ENCODE measurements at places on chromosomes 4 and X.

GRCh38 chr4:962231-963208 is 10.8 kb downstream of the DGKQ start:
- no peak for DNase-seq

GRCh38 chr4:36761607-36762006 is 480.2 kb downstream of the DTHD1 start:
- no peak for DNase-seq

- no peak for DNase-seq
Observed at GRCh38 chr4:84063619-84064018, 435.5 kb downstream of the NKX6-1 start.

DNA sequence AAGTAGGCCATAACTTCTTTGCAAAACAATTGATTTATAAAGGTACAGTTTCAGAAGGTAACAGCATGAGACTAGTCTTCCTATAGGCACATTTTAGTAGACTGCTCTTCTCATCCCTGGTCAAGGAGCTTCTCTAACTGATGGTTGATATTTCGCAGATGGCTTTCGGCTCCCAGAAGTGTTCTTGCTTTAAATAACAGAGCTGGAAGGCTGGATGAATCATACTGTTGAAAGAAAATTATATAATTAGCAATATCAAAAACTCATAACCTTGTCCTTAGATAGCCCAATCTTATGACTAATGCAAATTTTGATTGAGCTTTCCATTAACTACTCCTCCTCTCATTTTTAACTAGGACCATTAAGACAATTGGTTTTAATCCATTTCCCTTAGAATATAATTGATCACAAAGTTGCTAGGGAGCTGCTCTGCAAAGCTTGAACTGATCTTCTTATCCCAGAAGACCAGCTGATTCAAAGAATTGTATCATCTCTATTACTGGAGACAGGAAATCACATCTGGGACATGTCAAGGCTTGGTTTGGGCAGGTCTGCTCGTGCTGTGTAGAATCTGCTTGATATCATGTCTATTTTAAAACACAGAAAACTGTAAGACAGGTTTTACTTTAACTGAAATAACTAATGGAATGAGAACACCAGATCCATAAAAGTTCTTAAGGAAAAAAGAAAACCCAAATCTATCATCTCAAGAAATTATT is 38.6 kb downstream of the CENPU start:
- DNase-seq = no peak

GRCh38 chr4:87716371-87717265 is 66.5 kb downstream of the DMP1 start:
- no peak for DNase-seq

DNA sequence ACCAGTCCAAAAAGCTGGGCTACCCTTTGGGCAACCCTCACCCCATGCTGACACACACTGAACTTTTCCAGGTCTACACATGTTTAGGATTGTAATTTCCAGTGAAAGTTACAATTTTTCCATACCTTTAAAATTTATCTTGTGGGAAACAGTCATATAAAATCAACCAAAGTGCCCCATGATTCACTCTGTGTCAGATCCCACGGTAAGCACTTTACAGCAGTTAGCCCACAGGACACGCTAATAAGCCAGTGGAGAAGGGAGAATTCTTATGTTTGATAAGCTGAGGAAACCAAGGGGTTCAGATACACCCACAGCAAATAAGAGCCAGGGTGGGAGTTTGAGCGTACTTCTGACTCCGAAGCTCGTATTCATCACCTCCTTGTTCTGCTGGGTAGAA is 72.4 kb upstream of the TBL1X start:
- DNase-seq = no peak

GRCh38 chr4:83258461-83258860 is 26.1 kb downstream of the COQ2 start:
- DNase-seq = no peak

DNA sequence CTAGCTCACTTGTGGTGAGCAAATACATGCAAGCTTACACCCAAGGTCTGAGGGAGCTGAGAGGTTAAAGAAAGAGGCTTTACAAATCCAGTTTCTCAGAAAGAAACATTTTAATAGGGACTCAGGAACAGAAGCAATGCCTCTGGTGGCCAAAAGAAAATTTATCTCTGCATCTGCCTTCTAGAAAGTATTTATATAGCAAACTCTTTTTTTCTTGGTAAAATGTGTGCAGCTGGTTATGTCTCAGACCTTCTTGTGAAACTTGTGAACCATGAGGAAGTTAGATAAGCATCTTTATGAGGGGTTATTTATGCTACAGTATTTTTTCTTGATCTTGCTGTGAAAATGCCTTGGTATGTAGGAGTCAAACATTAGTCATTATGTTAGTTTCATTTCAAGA is 48.5 kb upstream of the CYSLTR1 start:
- peak; percentile 45 for DNase-seq

DNA sequence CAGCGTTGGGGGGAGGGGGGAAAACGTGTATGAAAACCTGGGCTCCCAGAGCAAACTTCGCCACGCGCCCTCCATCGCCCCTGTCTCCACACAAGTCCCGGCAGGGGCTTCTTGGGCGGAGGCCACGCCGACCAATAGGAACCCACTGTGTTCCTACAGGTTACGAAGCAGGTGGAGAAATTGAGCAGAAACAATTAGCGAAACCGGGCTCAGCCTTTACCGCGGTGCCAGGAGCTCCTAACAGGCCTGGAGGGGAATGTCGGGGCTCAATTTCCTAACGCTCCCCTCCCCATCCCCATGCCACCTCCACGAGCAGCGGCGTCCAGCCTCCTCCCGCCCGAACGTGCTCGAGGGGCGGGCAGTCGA is 589 bp upstream of the KIT start:
- DNase-seq = no peak

- no peak for DNase-seq
Observed at GRCh38 chr4:16770710-16771285, 127.6 kb downstream of the LDB2 start.

DNA sequence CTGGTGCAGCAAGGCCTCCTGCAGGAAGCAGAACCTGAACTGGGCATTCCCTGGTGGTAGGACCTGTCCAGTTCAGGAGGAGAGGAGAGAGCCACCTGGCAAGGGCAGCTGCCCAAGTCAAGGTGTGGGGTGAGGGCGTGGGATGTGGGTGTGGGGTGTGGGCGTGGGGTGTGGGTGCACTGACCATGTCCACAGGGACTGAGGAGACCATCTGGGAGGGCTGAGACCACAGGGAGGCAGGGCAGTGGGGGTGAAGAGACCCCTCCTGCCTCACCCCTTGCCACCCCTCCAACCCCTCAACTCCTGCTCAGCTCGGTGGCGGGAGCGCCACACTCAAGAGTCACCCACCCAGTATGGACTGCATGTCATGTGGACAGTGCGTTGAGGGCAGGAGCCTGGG is 117.9 kb downstream of the CPZ start:
- no peak for DNase-seq

DNA sequence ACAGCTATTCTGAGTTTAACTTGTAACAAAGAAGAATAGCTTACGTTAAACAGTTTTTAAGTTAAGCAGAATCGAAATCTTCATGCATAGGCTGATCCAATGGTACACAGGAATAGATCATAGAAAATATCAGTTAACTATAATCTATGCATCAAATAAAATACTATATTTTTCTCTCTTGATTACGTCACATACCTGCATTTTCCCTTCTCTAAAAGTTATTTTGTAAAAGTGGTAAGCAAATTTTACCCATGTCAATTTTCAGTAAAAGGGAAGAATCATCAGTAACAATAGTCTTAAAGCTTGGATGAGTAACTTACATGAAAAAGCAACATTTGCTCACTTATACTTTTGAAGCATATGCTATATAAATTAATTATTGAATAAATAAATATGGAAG is 692.4 kb downstream of the FAT4 start:
- no peak for DNase-seq

DNA sequence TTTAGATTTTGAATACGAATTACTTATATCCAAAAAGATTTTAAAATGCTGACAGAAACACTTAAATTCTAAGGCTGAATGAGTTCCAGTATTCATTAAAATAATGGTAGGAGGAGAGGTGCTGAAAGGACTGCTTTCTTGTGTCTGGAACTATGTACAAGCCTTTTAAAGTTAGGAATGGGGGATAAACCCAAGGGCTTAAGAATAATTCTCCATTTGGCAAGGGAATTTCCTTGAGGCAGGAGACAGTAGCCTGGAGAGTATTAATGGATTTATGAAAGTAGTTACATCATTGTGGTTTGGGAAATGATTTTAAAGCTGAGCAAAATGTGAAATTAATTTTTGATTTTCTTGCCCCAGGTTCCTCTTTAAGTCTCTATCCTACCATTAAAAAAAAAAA is 266.5 kb upstream of the KCNIP4 start:
- no peak for DNase-seq

- DNase-seq = no peak
Observed at GRCh38 chr4:185904381-185904780, 92.4 kb upstream of the SORBS2 start.

DNA sequence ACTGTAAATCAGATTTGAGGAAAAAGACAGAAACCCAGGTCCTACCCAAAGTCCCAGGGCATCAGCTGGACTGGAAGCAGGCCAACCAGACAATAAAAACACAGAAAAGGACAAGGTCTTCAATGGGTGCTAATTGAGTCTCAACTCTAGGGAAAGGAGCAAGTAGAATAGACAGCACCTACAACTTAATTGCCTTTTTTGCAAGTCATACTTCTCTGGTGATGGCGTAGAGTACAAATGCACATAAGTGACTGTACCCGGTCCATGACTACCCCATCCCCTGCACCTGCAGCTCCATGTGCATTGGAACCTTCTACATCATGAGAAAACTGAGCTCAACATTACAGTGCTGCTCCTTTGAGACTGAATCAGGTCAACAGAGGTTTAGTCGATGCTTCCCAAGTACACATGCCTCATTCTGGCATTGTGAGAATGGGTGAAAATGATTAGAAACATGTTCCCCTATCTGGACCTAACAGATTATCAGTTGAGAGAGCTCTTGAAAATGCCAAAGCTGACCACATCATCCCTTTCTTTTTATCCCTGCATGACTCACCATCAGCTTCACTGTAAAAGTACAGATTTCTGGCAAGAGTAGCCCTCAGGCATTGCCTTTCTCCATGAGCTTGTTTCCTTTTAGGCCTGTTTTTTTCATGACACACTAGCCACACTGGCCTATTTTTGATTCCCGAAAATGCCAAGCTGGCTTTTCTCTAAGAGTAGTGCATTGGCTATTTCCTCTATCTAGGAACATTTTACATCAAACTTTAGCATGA is 298.3 kb downstream of the HS3ST1 start:
- peak; percentile 72 for DNase-seq

GRCh38 chr4:55752810-55753209 is 66.8 kb upstream of the EXOC1L start:
- no peak for DNase-seq

- DNase-seq = no peak
Observed at GRCh38 chrX:109831326-109831985, 98.4 kb upstream of the ACSL4 start.

- no peak for DNase-seq
Observed at GRCh38 chrX:45900766-45901615, 644.2 kb downstream of the ZNF674 start.

GRCh38 chr4:125849869-125850268 is 535.1 kb downstream of the FAT4 start:
- DNase-seq = peak; percentile 50

DNA sequence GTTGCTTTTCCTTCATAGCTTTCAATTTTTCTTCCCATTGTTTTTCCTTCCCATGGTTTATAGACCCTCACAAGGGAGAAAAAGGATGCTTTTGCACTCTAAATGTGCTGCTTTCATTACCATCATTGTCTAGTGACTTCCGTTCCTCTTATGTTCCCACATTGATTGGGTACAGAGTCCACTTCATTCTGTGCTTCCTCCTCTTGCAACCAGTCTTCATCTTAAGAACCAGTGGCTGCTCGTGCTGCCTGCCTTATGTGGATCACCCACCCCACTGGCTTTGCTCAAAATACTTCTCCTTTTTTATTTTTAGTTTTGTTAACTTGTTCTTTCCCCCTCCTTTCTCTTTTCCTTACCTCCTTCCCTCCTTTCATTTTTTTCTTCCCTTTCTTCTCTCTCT is 76.5 kb upstream of the BOD1L1 start:
- no peak for DNase-seq

All from LHCN-M2 (cell line).